Tibial artery (tissue), 4 donors: ENCODE measurements at places on chromosomes 12 and 14.

DNA sequence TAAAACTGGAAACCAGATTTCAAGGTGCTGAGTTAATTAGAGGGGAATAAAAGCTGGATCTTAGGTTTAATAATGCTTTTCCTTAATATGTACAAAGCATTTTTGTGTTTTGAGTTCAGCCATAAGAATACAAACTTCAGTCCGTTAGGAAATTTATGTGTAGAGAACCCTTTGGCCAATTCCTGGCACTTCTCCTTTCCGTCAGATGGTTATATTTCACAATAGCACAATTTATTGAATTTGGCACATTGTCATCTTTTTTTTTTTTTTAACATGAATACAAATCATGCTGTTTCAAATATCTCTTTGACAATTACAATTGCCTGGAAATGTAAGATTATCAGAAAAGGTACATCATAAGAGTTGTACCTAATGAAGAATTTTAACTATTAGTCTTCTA is 56.2 kb upstream of the DDHD1 start:
- DNase-seq = no peak

DNA sequence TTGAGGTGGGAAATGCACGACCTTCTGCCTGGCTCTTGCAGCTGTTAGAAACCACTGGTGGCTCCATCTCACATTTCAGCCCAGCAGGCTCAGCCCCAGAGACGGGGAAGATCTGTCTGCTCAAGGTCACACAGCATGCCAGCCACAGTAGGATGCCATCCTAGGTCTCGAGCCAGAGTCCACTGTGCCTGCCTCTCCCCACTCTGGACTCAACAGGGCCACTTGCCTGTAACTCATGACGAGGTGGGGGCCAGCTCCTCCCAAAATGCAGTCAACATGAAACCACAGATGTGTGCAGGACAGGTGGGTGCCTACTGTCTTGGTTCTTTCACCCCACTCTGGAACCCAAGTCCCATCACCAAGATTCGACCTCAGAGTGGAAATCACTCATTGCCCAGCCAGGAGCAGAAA is 23.2 kb downstream of the BCL11B start:
- DNase-seq = no peak

GRCh38 chr12:47772094-47772660 is 861 bp upstream of the SLC48A1 start:
- no peak for DNase-seq

GRCh38 chr12:52691076-52691840 is 11.1 kb upstream of the KRT1 start:
- no peak for DNase-seq

- no peak for DNase-seq
These were observed 20.9 kb downstream of the KMT2D start for GRCh38 chr12:49039421-49040363.

DNA sequence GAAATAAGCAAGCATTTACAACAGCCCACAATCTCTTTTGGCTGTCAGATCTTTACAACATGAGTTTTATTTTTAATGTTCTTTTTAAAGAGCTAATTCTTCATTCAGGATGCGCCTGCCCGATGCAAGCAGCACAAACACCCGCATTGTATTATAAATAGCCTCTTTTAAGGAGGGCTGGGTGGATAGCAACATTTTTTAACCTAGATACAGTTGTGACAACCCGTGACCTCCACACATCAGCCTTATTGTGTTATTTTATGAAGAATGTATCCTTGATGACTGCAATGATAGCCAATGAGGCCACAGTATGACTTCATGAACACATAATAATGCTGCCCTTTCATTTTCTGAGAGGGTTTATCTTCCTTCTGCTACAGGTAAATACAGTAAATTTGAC is 173.7 kb downstream of the FOXN3 start:
- no peak for DNase-seq

DNA sequence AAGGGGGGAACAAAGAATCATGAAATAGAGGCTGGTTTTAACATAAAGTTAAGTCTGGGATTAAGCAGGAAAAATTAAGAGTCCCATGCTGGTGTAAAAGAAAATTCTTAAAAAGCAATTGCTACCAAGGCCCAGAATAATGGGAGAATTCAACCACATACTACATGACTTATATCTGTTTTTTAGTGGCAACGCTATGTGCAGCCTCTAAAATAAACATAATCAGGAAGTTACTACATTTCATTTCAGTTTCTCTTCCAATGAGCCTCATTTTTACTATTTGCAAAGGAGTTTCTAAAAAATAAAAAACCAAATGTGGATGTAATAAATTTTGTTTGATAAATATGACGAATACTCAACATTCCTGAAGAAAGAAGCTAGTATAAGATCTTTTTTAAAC is 58.1 kb downstream of the CPNE8 start:
- DNase-seq = no peak

DNA sequence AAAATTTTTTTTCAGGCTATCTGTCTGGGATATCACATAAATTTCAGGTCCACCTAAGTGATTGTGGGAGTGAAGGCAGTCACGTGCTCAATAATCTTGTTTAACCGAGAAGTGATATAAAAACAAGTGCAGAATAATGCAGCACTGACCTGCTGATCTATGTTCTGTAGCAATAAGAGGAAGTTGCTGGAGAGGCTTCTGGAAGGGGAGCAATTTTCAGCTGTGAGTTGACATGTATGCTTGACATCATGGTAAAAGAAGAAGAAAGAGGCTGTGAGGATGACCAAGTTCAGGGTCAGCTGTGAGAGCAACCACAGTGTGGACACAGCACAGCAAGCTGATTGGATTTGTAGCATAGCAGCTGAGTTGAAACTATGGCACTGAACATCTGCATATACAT is 172.0 kb upstream of the PELI2 start:
- DNase-seq = no peak
